ENCODE measurements at places on chromosomes 13 and 19.

DNA sequence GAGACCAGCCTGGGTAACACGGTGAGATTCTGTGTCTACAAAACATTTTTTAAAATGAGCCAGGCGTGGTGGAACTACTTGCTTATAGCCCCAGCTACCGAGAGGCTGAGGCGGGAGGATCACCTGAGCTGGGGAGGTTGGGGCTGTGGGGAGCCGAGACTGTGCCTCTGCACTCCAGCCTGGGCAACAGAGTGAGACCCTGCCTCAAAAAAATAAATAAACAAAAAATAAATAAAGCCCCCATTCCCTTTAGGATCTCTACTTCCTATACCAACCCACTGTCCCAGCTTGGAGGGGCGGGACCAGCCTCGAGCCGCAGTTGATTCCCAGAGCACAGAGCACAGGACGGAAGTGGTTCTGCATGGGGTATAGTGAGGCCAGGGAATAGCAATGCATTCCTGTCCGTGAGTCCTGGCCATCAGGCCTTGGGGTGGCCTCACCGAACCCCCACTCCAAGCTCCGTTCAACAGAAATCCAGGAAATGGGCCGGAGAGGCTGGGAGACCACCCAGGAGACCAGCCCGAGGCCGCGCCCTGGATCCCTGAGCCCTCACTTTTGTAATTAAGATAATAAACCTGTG lies 4.9 kb upstream of the PTBP1 start:
- peak; percentile 35 for DNase-seq

GRCh38 chr13:44768775-44769581 lies 192.8 kb upstream of the TSC22D1 start:
- DNase-seq, result no peak

DNA sequence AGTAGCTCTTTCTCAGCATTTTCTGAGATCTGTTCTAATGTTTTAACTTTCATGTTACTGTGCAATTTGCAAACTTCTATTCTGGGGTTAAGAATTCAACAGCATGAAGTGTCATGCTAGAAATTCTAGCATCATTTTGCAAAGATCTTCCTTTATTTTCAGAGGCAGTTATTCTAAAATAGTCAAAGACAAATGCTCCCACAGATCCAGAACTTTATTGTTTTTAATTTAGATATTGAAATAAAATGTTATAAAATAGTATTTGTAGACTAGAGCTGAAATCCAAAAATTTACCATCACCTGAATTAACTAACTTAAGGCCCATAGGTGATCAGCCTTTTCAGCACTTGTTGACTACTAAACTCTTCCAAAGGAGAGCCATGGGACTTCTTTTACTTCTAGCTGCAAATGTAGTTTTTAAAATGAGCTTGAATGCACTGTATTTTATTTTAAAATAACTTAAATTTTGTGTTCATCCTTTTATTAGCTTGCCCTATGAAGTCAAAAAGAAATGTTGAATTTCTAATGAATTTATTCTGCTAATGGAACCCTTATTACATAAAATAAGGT lies 3.2 kb downstream of the MAB21L1 start:
- DNase-seq, result no peak

- no peak for DNase-seq
Observed at GRCh38 chr19:15404780-15405211, 14.0 kb downstream of the AKAP8L start.

- DNase-seq, result no peak
Observed at GRCh38 chr19:35049456-35049855, 7.9 kb downstream of the HPN start.

DNA sequence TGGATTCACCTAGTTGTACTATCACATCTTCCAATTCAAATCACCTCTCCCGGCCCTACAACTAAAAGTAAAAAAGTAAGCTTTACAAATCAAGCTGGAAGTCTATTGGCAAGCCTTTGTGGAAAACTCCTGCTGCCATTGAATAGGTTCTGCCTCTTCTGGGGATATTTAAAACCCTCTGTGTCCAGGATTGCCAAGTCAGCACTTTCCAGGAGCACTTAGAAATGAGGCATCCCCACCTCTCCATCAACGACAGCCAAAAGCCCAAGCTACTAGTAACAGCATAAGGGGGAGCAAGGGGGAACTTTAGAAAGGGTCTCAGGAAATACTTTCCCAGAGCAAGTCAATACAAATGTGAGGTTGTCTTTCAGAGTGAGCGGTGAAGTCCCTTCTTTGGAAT lies 85.0 kb upstream of the OBI1 start:
- no peak for DNase-seq

DNA sequence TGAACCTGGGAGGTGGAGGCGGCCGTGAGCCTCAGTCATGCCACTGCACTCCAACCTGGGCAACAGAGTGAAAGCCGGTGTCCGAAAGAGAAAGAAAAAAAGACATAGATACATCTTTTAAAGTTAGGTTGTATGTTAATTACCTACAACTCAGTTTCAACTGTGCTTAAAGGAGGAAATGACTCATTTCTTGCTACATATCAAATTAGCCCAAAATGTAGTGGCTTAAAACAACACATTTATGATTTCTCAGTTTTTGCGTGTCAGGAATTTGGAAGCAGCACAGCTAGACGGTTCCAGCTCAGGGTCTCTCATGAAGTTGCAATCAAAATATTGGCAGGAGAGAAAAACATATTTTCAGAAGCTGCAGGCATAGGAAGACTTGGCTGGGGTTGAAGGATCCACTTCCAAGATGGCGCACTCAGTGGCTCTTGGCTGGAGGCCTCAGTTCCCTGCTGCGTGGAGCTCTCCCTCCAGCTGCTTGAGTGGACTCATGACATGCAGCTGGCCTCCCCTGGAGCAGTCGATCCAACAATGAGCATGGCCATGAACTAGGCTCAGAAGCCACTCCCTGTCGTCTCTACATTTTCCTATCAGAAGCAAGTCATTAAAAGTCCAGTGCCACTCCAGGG lies 7.1 kb downstream of the LDLR start:
- DNase-seq, result peak; percentile 93

- DNase-seq, result peak; percentile 27
Observed at GRCh38 chr13:97568850-97569249, 134.9 kb downstream of the RAP2A start.

DNA sequence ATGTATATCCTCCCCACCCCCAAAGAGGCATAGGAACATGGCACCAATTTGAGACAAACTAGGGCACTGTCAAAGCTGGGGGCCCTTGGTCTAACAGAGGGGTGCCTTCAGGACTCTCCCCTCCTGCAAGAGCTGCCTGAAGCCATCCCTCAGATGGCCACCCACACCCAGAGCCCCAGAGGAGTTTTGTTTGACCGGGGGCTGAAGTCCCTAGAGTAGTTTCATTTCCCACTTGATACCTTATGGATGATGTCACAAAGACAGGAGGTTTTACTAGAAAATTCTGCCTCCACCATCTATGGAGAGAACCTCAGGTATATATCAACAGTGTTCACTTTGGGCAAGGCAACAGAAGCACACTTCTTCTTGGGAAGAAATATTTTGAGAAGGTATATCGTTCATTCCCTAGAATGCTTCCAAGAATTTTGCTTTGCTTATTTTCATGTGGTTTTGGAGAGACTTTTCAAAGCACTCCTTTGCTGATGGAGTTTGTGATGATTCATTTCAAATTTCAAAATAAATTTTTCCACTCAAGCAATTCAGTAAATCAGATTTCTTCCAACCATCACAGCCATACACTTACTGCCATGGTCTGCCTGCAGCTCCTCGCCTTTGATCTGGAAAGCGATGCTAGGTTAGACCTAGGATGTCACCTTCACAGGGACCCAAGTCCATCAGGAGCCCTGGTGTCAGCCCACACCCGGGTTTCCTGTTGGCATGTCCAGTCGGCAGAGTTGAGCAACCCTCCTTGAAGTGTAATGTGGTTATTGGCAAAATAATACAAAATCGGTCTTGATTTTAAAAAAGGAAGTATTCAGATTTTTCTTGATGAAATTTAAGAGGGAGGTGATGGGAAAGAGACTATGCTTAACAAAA lies 207.0 kb downstream of the SHISA2 start:
- no peak for DNase-seq

GRCh38 chr13:29129616-29130015 lies 309.5 kb downstream of the MTUS2 start:
- DNase-seq, result no peak

- peak; percentile 92 for DNase-seq
Observed at GRCh38 chr19:37691881-37692504, 27.6 kb downstream of the ZNF607 start.

GRCh38 chr13:103134271-103134670 lies 68.1 kb upstream of the SLC10A2 start:
- no peak for DNase-seq

- no peak for DNase-seq
Observed at GRCh38 chr19:47357788-47358680, 8.9 kb downstream of the DHX34 start.

DNA sequence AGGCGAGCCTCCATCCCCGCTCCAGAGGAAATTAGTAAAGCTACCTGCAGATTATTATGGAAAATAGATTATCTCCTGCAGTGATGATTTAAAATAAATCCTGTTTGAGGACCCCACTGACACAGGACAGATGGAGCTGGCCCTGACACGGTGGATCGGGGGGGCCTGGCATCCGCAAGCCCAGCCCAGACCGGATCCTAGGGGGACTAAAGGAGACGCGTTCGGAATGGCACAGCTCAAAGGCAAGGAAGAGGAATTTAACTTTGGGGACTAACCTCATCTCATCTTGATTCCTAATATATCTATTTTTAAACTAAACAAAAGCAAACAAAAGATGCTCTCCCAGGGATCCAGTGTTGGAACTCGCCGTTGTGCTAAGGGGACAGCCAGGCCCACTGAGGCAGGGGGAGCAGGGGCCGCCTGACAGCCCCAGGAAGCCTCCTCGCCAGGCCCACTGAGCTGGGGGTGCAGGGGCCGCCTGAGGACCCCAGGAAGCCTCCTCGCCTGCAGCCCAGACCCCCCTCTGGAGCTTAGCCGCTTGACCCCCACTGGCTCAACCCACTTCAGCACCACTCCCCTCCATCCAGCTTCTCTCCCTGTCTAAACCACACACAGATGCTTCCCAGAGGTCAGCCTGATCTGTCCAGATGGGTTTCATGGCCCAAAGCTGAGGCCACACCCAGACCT lies 78.6 kb downstream of the SPACA7 start:
- no peak for DNase-seq

- peak; percentile 83 for DNase-seq
Observed at GRCh38 chr19:46624958-46625661, at the start of gene PTGIR. Gene PTGIR (minus strand): TSS chr19:46625089. CDS start chr19:46624225, 864 bp downstream.

- DNase-seq, result no peak
Observed at GRCh38 chr19:39843919-39844793, 2.0 kb downstream of the FBL start.

DNA sequence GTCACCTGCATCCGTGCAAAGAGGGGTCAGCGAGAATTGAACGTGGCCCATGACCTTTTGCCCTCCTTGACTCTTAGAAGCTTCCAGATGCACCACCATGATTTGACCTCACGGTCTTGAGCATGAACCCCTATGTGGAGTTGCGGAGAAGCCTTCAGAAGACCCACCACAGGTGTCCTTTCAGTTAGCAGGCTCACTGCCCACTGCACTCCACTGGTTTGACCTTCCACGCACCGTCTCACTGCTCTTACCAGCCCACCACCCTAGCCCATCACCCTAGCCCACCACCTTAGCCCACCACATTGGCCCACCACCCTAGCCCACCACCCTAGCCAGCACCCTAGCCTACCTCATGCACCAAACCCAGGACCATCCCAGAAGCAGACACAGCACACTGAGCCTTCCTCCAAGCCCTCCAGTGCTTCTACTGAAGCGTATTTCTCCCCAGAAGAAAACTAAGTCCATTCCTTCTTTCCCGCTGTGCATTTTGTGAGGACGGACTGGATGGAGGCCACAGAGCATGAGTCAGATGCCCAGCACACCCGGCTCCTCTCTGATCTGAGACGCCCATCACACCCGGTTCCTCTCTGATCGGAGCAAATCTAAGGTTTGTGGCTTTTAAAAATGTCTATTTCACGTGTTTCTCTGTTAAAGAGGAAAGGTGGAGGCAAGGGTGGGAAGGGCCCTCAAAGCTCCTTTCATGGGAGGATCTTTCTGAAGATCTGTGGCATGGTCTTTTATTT lies 45.8 kb downstream of the SOX1 start:
- DNase-seq, result no peak

GRCh38 chr19:8331263-8331845 lies 10.1 kb downstream of the RPS28 start:
- DNase-seq, result no peak

DNA sequence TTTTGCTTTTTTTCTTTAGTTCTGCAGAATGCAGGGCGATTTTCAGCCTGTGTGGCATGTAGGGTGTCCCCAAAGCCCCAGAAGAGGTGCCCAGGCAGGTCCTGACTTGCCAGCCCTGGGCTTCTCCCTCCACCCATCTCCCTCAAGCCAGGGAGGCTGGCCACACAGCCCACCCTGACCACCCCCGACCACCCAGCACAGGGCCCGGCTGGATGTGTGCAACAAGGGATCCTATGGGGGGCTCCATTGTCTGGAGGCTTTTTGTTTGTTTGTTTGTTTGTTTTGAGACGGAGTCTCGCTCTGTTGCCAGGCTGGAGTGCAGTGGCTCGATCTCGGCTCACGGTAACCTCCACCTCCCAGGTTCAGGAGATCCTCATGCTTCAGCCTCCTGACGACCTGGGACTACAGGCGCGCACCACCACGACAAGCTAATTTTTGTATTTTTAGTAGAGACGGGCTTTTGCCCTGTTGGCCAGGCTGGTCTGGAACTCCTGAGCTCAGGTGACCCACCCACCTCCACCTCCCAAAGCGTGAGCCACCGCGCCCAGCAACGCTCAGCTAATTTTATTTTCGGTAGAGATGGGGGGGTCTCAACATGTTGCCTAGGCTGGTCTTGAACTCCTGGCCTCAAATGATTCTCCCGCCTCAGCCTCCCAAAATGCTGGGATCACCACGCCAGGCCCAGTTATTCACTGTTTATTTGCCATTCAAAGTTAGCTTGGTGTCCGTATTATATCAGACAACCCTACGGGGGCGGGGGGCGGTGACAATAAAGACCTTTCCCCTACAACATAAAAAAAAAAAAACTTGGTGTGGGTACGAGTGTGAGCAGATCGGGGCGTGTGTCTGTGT lies 7.8 kb upstream of the MKNK2 start:
- DNase-seq, result peak; percentile 23

GRCh38 chr13:25084096-25084495 lies 11.8 kb upstream of the PABPC3 start:
- no peak for DNase-seq

DNA sequence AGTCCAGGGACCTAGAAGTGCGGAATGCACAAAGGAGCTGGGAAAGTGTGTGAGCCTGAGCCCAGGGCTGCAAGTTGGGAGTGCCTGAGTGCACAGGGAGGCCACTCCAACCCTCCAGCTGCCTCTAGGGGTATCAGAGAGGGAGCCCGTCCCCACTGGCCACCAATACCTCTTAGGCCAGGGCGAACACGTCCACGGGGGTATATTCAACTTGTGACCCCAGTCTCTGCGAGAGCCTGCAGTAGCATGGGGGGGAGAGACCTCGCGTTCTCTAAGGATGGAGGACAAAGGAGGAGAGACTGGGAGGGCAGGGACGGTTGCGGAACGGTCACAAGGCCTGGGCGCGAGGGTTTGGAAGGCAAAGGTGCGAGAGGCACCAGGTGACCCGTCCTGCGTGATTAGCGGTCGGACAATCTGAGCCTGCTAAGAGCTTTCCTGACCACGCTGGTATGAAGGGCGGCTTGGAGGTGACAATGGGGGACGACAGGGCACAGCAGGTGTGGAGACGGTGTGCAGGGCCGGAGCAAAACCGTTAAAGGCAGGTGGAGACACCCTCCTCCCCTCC lies 676 bp downstream of the CD320 start:
- no peak for DNase-seq

Data from femur (tissue), 1 donor.